Vagina (tissue), 2 donors: ENCODE measurements at places on chromosomes 6 and 20. TPM values are rescaled to one million over a fixed set of nuclear protein-coding genes. Genes with fewer than 3 reads are reported as not detected.

DNA sequence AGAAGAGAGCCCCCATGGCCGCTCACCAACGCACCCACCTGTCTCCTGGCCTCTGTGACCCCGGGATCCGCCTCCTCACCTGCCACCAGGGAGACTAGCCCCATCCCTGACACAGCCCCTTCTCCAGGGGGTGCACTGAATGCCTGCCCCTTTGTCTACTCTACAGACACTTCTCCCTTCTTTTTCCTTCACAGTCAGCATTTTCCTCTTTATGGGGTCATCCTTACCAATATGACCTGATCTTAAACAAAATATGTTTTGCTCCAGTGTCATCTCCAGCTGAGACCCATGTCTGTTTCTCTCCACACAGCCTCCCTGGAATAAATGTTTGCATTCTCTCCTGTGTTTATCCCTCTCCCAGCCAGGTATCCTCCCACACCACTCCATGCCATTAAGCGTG lies 14.6 kb upstream of the CCR6 start:
- DNase-seq, result no peak
- no peak overlapping the region for H3K27ac ChIP-seq
- no peaks in the 10 kb centered on the region for H3K36me3 ChIP-seq
- no peaks in the 10 kb centered on the region for H3K4me1 ChIP-seq
- H3K27me3 ChIP-seq, result no peaks in the 10 kb centered on the region

DNA sequence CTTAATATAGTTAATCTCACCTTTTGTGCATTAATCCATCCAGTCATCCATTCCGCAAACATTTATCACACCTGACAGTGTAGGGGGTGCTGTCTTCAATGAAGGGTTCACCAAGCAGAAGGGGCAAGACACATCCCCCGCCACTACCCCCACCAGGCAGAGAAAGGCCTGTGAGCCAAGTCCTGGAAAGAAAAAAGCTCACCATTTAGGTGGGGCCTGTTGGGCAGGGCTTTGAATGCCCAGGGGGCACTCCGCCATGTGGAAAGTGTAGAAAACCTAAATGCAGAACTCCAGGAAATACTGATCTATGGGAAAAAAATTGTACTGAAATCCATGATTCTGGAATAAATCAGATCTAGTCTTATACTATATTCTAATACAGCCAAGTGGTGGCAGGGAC lies 4.8 kb upstream of the STX16 start:
- H3K4me1 ChIP-seq, result peaks cover 46% of the 10 kb centered on the region
- no peaks in the 10 kb centered on the region for H3K27me3 ChIP-seq
- no peaks in the 10 kb centered on the region for H3K36me3 ChIP-seq
- no peak overlapping the region for H3K4me3 ChIP-seq
- DNase-seq, result peak; percentile 70
- H3K27ac ChIP-seq, result peak overlapping the region; percentile 10

- peaks cover 11% of the 10 kb centered on the region for H3K4me1 ChIP-seq
- H3K36me3 ChIP-seq, result no peaks in the 10 kb centered on the region
- DNase-seq, result no peak
- H3K27ac ChIP-seq, result no peak overlapping the region
These were observed 20.7 kb upstream of the RNGTT start for GRCh38 chr6:88984152-88984551.

GRCh38 chr6:56072856-56073255 lies 174.5 kb downstream of the COL21A1 start:
- no peak for DNase-seq
- H3K27me3 ChIP-seq, result no peaks in the 10 kb centered on the region
- H3K4me3 ChIP-seq, result no peak overlapping the region
- H3K4me1 ChIP-seq, result no peaks in the 10 kb centered on the region

- H3K27me3 ChIP-seq, result no peaks in the 10 kb centered on the region
- no peak overlapping the region for H3K4me3 ChIP-seq
- no peaks in the 10 kb centered on the region for H3K36me3 ChIP-seq
- no peak for DNase-seq
These were observed 92.9 kb downstream of the GJA10 start for GRCh38 chr6:89987140-89987539.

DNA sequence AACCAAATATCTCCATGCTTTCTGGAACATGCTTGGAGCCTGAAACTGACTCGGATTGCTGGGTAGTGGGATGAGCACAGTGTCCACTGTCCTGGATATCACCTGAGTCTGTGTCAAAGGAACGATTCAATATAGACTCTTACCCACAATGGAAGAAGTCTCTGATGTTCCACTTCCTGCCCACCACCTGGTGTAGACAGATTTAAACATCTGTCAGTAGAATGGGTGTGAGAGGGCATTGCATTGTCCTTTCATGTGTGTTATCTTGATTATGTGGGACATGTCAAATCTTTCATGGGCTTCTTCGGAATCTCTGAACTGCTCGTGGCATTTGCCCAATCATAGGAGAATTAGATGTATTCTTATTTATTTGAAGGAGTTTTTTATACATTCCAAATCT lies 20.8 kb downstream of the ULBP3 start:
- H3K4me3 ChIP-seq, result no peak overlapping the region
- no peaks in the 10 kb centered on the region for H3K36me3 ChIP-seq
- no peaks in the 10 kb centered on the region for H3K4me1 ChIP-seq

DNA sequence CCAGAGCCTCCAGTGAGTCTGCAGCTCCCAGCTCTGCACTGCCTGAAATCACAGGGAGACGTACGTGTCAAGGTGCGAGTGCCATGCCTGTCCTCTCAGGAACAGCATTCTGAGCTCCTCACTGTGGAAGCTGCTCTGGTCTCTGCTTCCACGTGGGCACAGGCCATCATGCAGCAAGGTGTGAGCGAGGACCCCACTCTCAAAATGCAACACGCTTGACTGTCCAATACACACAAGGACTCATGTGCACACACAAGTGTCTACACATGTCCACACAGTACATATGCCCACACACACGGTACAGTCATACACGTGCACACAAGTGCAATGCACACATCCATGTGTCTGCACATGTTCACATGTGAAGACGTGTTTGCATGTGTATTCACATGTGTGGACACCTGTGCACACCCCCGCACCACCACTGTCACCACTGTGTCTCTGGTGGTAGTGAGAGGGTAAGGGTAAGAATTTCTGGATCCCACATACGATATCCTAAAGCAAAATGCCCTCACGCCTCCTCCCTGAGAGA lies 260.5 kb downstream of the DLL1 start:
- H3K4me1 ChIP-seq, result peaks cover 42% of the 10 kb centered on the region
- H3K27ac ChIP-seq, result peak overlapping the region; percentile 80
- DNase-seq, result no peak
- H3K36me3 ChIP-seq, result no peaks in the 10 kb centered on the region

DNA sequence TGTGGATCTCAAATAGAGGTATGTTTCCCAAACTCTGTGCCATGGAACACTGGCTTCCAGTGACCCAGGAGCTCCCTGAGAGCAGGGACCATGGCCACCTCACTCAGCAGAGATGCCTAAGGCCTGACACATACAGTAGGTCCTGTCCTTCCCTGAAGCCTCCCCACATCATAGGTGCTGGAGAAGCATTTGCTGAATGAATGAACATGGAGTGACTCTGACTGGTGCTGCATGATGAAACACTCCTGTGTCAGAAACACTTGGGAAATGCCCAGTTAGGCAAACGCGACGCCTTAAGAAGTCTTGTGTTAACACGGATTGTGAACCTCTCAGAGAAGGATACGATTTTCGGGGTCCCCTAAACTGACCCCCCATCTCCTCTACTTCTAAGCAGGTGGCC lies 14.3 kb downstream of the SLA2 start:
- no peaks in the 10 kb centered on the region for H3K4me1 ChIP-seq
- no peak for DNase-seq
- no peak overlapping the region for H3K4me3 ChIP-seq
- no peaks in the 10 kb centered on the region for H3K27me3 ChIP-seq
- H3K27ac ChIP-seq, result no peak overlapping the region

DNA sequence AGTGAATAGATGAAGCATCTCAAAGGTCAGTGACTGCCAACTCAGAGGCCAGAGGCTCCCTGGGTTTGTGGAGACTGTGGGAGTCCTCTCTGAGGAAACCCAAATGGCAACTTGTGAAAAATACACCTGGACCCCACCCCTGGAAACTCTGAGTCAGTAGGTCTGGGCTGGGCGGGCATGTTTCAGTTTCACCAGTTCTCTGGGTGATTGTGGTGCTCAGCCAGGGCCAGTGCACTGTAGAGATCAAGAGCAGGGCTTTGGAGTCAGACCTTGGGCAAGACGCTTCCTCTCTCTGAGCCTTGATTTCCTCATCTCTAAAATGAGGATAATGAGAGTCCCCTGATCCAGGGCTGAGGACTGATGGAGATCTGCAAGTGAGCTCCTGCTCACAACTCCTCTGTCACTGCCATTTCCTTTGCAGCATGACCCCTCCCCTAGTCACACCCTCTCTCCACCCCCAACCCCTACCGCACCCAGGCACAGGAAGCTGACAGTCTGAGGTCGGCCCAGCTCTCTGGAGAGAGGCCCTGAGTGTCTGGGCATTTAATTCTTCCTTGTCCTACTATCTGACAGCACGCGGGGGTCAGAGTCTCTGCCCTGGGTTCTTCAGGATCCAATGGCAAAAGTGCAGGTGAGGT lies 5.1 kb downstream of the DEF6 start:
- H3K27me3 ChIP-seq, result no peaks in the 10 kb centered on the region
- no peak for DNase-seq
- H3K4me3 ChIP-seq, result no peak overlapping the region
- no peak overlapping the region for H3K27ac ChIP-seq

- no peak for DNase-seq
- no peaks in the 10 kb centered on the region for H3K36me3 ChIP-seq
- H3K4me1 ChIP-seq, result peaks cover 7% of the 10 kb centered on the region
- H3K27ac ChIP-seq, result no peak overlapping the region
- no peak overlapping the region for H3K4me3 ChIP-seq
These were observed 39.7 kb downstream of the PREP start for GRCh38 chr6:105363100-105363754.

ATP6V1G2 gene
- total RNA-seq, result 5.4 TPM

TREML1 gene
- not detected for total RNA-seq

MAFB gene
- 80.5 TPM for total RNA-seq

KHDC1L gene
- not detected for total RNA-seq
